MM.1S (cell line): ENCODE measurements at places on chromosomes 6 and 20.

DNA sequence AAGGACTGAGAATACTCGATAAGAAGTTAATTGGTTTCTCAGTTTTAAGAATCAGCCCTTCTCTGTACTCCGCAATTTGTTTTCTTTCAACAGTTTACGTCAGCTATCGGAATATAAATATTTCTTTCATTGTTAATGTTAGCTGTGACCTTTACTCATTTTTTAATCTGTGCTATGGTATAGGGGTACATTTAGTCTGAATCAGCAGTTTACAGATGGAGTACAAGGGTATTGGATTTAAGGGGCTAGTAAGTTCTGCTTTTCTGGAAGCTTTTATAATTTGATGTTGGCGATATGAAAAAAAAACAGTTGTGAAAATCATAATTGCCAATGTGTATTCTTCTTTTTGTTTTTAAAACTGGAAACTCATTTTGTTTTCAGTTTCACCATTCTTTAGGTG, 23.0 kb downstream of the FAM135A start:
- DNase-seq: no peak

DNA sequence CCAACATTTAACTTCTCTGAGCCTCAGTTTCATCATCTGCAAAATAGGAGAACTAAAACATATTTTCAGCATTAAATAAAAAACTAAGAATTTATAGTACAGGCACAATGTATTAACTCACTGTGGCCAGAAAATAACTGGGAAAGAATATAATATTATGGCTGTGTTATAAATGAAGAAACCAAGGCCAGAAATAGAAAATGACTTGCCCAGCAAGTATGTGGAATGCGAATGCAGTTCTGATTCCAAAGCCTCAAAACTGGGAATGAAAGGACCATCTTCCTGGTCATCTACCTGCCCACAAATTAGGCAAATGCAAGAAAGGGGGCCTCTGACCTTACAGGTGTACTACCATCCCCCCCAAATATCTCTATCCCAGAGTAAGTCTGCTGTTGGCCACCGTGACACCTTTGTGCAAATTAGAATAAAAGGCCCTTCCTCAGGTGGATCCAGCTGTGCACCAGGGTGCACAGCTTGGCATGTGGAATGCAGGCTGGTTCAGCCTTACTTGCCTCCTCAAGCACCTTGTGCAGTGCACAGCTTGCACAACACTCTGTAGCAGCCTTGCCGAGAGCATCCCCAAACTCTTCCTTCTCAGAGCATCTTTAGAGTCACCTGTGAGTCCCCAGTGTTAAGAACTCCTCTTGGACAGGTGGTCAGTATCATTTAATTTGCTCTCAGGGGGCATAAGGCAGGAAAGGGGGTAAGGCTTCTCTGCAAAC, 4.4 kb downstream of the SLC13A3 start:
- DNase-seq: no peak

DNA sequence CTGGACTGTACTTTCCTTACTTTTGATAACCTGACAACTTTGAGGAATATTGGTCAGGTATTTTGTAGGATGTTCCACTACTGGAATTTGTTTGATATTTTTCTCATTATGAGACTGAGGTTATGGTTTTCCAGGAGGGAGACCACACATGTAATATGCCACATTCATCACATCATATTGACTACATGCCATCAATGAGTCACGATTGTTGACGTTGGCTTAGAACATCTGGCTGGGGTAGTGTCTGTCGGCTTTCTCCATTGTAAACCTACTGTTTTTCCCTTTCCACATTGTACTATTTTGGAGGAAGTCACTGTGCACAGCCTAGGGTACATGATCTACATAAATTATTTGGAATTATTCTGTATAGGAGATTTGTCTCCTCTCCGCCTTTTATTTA, 1.4 kb upstream of the STX11 start:
- no peak for DNase-seq

DNA sequence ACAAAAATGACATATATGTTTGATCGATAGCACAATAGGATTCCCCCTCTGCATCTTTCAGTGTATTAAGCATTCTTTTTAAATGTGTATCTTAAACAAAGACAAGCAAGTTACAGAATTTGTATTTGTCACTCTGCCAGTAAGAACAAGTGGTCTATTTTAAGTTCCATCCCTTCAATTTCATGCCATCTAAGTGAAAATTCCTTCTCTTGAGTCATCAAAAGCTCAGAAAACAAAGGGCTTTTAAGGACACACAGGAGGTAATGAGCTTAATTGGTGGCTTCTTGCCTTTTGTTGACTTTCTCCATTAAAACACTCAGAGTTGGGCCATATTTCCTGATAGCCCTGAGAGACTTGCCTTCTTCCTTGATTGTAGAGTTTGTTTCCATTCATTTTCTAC, 547.8 kb downstream of the TENT5A start:
- DNase-seq: no peak

- DNase-seq: no peak
These were observed 166.0 kb upstream of the SCGN start for GRCh38 chr6:25485821-25486534.

- no peak for DNase-seq
These were observed 196.5 kb downstream of the BACH2 start for GRCh38 chr6:90100059-90100665.

- no peak for DNase-seq
These were observed 61.4 kb upstream of the E2F3 start for GRCh38 chr6:20340068-20340848.

GRCh38 chr6:32118782-32119628, 9.0 kb downstream of the ATF6B start:
- DNase-seq: peak; percentile 67

DNA sequence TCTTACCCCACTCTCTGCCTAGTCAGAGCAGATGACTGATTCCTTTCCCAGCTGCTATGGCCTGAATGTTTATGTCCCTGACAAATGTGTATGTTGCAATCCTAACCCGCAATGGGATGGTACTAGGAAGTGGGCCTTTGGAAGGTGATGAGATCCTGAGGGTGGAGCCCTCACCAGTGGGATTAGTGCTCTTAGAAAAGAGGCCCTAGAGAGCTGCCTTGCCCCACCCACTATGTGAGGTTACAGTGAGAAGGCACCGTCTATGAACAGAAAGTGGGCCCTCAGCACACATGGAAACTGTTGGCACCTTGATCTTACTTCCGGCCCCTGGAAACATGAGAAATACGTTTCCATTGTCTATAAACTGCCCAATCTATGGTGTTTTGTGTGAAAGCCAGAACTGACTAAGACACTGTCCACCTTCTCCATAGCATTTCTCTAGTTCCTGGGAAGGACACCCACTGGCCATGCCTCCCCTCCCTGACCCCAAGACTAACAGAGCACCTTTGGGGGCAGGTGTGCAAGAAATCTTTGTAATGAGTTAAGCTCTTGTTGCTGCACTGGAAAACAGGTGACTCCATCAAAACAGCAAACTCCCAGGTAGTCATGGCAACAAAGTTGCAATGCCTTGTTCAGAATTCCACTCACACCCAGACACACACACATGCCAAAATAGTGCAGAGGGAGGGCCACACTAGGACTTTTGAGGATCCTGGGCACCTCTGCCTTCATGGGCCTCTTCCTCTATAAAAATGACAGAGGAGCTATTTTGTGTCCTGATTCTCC, 16.2 kb downstream of the GABRR2 start:
- DNase-seq: peak; percentile 93

DNA sequence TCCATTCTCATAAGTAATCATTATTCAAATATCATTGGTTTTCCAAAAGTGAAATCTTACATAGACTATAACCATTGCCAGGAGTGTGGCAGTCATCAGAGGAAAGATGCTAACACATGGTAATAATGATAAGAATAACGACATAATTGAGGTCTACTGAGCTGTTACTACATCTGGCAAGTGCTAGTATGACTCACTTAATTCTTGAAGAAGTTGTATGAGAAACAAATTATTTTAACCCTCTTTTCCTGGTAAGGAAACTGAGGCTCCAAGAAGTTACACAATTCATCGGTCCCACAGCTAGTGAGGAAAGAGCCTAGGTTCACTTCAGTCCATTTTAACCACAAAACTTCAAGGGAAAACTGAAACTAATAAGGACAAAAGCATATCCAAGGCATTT, 335.6 kb upstream of the BTBD3 start:
- DNase-seq: no peak
